ENCODE measurements at places on chromosomes 2 and 18. TPM values are rescaled to one million over a fixed set of nuclear protein-coding genes. Genes with fewer than 3 reads are reported as not detected.

GRCh38 chr2:236172255-236173035 lies 4.3 kb upstream of the GBX2 start:
- H3K27me3 ChIP-seq: peaks cover 71% of the 10 kb centered on the region
- peaks cover 2% of the 10 kb centered on the region for H3K4me1 ChIP-seq
- no peak overlapping the region for H3K27ac ChIP-seq
- peaks cover 8% of the 10 kb centered on the region for H3K36me3 ChIP-seq
- no peak overlapping the region for H3K4me3 ChIP-seq
- DNase-seq: no peak

AMER3 gene
- not detected for total RNA-seq

NFU1 gene
- total RNA-seq: 30.7 TPM

DNA sequence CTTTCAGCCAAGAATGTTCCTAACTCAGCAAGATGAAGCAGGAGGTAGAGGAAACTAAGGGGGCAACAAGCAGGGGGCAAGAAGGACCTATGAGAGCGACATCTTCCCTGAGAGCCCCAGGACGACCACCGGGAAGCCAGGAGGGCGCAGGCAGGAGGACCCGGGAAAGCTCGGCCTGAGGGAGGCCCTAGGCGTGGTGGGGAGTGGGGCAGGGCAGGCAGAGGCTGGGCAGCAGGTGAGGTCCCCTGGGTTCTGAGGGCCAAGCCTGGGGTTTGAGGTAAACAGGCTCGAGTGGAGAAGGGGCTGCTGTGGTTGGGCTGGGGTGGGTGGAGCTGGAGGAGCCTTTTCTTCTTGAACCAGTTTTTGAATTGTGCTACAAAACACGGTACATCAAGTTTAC lies 1.3 kb upstream of the ALPI start:
- H3K4me3 ChIP-seq: no peak overlapping the region
- no peak overlapping the region for H3K27ac ChIP-seq
- no peak for DNase-seq
- H3K36me3 ChIP-seq: no peaks in the 10 kb centered on the region

DNA sequence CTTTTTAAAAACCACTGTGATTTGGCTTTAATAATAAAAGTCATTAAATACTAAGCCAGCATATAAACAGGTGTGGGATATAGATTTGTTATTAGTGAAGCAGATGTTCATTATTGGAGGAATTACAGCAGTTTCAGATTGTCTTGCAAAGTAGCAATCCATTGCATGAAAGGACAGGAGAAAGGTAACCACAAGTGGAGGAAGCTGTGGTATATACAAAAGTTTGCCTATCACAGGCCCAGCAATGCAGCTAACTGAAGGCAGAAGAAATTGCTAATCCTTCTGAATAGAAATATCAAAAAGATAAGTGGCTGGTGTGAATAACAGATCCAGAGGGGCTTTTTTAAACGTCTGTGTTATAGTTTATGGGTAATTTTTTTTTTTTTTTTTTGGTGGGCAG lies 199.4 kb downstream of the ZNF385B start:
- H3K27ac ChIP-seq: no peak overlapping the region
- no peaks in the 10 kb centered on the region for H3K27me3 ChIP-seq
- H3K4me1 ChIP-seq: no peaks in the 10 kb centered on the region

DNA sequence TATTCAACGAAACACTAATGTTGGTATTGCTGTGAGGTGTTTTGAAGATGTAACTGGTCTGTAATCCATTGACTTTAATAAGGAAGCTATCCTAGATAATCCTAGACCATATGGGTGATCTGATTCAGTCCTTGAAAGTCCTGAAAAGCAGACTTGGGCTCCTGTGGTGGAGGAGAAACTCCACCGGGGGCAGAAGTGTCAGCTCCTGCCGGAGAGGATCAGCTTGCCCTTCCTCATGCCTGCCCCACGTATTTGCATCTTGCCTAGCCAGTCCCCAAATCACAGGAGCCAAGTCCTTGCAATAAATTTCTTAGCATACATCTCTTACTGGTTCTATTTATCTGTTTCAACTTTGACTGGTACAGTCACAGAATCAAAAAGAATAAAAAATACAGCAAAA lies 144.2 kb upstream of the DLGAP1 start:
- H3K36me3 ChIP-seq: no peaks in the 10 kb centered on the region
- H3K4me1 ChIP-seq: no peaks in the 10 kb centered on the region
- H3K4me3 ChIP-seq: no peak overlapping the region
- no peak for DNase-seq

KCNG2 gene
- not detected for total RNA-seq

DNA sequence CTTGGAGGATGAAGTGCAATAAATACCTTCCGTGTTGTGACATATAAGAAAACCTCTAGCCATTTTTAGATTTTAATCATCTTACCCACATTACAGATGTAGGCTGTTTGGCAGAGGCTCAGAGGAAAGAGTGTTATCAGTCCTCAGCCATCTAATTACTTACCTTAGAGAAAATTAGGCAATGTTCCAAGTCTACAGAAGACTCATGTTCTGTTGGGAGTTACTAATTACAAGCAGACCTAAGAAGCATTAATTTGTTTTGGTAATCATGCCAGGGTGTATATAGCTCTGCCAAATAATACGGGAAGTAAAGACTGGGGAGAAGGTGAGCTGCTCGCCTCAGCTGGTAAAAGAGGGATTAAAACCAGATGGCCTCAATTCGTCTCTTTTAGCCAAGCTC lies 125.8 kb upstream of the PGAP1 start:
- H3K27ac ChIP-seq: no peak overlapping the region
- H3K4me3 ChIP-seq: no peak overlapping the region
- H3K36me3 ChIP-seq: peaks cover 92% of the 10 kb centered on the region
- DNase-seq: no peak

- no peaks in the 10 kb centered on the region for H3K27me3 ChIP-seq
- no peaks in the 10 kb centered on the region for H3K4me1 ChIP-seq
- no peaks in the 10 kb centered on the region for H3K36me3 ChIP-seq
- H3K4me3 ChIP-seq: no peak overlapping the region
- H3K27ac ChIP-seq: no peak overlapping the region
Measured at GRCh38 chr18:60421356-60422118, 49.0 kb upstream of the MC4R start.

DNA sequence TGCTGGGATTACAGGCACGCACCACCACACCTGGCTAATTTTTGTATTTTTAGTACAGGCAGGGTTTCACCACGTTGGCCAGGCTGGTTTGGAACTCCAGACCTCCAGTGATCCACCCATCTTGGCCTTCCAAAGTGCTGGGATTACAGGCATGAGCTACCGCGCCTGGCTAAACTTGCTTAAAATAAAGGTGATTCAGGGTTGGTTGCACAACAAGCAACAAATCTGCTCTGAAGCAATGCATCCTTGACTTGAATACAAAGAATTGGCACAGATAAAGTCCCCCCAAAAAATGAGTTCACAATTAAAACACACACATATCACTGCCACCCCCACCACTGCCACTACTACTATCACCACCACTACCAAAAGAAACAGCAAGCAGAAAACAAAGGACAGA lies 34.9 kb downstream of the CCDC88A start:
- no peak overlapping the region for H3K27ac ChIP-seq
- DNase-seq: no peak
- H3K27me3 ChIP-seq: no peaks in the 10 kb centered on the region
- H3K4me1 ChIP-seq: no peaks in the 10 kb centered on the region
- no peaks in the 10 kb centered on the region for H3K36me3 ChIP-seq

DNA sequence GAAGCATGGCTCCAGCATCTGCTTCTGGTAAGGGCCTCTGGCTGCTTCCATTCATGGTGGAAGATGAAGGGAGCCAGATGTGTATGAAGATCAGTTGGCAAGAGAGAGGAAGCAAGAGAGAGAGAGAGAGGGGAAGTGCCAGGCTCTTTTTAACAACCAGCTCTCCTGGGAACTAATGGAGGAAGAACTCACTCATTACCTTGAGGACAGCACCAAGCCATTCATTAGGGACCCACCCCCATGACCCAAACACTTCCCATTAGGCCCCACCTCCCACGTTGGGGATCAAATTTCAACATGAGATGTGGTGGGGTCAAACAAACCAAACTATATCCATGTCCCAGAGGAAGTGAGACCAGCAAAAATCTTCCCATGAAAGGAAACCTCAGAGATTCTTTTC lies 124.8 kb upstream of the SIX2 start:
- no peak overlapping the region for H3K4me3 ChIP-seq
- DNase-seq: no peak
- no peaks in the 10 kb centered on the region for H3K36me3 ChIP-seq
- H3K4me1 ChIP-seq: no peaks in the 10 kb centered on the region
- no peak overlapping the region for H3K27ac ChIP-seq
- peaks cover 25% of the 10 kb centered on the region for H3K27me3 ChIP-seq

HS1BP3 gene
- 19.4 TPM for total RNA-seq

DNA sequence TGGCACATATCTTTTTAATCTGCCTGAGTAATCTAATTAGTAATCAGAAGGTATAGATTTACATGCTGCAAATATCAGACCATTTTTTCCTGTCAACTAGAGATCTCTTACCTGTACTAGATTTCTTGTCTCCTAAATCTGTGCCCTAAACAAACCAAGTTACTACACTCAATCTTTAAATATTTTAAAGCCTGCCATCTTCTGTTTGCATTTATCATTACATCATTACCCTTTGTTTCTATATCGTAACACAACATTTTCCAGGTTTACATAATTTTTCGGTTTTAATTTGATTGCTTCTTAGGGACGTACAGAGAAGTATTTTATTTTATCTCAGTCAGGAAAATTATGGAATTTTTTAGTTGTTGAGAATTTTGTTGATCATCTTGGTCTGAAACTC lies 25.7 kb downstream of the PSMA8 start:
- H3K27me3 ChIP-seq: no peaks in the 10 kb centered on the region
- no peak for DNase-seq
- H3K27ac ChIP-seq: no peak overlapping the region
- H3K4me3 ChIP-seq: no peak overlapping the region
- H3K36me3 ChIP-seq: no peaks in the 10 kb centered on the region

GRCh38 chr18:56245866-56246580 lies 392.4 kb downstream of the TXNL1 start:
- H3K27ac ChIP-seq: no peak overlapping the region
- H3K4me1 ChIP-seq: no peaks in the 10 kb centered on the region
- no peaks in the 10 kb centered on the region for H3K27me3 ChIP-seq
- DNase-seq: no peak

CROCC2 gene
- total RNA-seq: not detected

- no peaks in the 10 kb centered on the region for H3K27me3 ChIP-seq
- H3K4me1 ChIP-seq: peaks cover 4% of the 10 kb centered on the region
- H3K36me3 ChIP-seq: peaks cover 11% of the 10 kb centered on the region
- no peak overlapping the region for H3K4me3 ChIP-seq
- no peak for DNase-seq
Measured at GRCh38 chr2:190280565-190281350, 38.9 kb downstream of the HIBCH start.

DNA sequence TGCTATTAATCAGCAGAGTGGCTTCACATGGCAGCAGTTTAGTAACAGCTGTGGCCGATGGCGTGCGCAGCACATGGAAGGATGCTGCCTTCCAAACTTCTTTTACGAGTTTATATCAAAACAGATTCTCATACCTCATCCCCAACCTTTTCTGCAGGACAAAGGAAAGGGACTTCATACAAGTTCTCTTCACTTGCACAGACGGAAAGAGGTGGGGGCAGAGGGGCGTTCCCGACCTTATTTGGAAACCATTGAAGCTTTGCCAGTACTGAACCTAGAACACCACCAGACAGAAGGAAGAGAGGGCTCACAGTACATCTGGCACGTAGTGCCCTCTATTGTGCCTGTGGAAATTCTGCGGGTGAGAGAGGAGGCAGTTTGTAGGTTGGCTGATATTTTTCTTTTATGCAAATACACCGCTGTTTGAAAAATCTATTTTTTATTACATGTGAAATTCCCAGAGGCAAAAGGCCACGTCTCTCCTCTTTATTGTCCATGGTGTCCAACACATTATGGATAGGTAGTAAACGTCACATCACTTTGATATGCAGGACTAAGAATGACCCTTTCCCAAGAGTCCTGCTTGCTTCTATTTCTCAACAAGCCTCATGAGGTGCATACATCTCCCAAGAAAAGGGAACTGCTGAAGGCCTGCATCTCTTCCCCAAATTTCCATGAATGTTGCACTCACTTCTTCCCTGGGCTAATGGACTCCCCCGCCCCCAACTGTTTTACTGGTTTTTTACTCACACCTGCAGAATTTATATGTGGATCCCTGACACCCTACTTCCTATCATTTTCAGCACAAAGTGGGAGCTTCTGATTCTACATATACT lies 31.3 kb downstream of the COLEC12 start:
- H3K4me3 ChIP-seq: no peak overlapping the region
- no peak overlapping the region for H3K27ac ChIP-seq
- peaks cover 15% of the 10 kb centered on the region for H3K27me3 ChIP-seq

ING5 gene
- total RNA-seq: 26.4 TPM

- no peak overlapping the region for H3K4me3 ChIP-seq
- H3K4me1 ChIP-seq: no peaks in the 10 kb centered on the region
- DNase-seq: no peak
- H3K27me3 ChIP-seq: no peaks in the 10 kb centered on the region
- H3K36me3 ChIP-seq: no peaks in the 10 kb centered on the region
Measured at GRCh38 chr2:128499367-128500137, 180.9 kb upstream of the HS6ST1 start.

DNA sequence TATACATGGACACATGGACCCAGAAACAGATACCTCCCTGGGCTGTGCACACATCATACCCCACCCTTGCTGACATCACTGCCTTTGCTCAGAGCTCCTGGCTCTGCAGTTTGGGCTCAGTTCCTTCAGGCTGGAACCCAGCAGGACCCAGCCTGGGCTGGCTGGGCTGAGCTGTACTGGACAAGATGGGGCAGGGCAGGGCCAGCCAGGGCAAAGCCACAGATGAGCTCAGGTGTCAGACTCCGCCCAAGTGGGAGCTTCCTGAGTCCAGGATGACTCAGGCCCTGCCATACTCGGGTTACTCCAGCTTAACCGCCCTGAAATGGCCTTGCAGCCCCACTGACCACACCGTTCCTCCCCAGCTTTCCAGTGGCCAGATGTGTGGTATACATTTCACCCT lies 284.9 kb downstream of the OSR1 start:
- H3K4me3 ChIP-seq: no peak overlapping the region
- no peaks in the 10 kb centered on the region for H3K36me3 ChIP-seq
- no peak for DNase-seq
- no peak overlapping the region for H3K27ac ChIP-seq
- no peaks in the 10 kb centered on the region for H3K27me3 ChIP-seq

All from activated CD4-positive, alpha-beta memory T cell treated with anti-CD3 and anti-CD28 coated beads, Interleukin-2, amount 10 ng/mL, durations not matched to agents 7 days and 5 days (primary cell).